NB4 (cell line): ENCODE measurements at places on chromosomes 7 and 10.

DNA sequence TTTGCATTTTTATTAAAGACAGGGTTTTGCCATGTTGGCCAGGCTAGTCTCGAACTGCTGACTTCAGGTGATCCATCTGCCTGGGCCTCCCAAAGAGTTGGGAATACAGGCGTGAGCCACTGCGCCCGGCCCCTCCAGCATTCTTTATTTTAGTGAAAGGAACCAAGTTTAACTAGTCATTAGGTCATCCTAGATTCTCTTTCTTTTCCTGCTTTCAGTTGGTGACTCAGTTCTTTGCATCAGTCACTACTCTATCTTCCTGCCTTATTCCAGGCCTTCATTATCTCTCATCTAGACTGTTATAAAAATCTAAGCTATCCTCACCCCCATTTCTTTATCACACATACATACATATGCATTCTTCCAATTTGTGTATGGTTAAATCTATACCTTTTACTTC is 63.7 kb downstream of the PRSS58 start:
- no peak for DNase-seq

GRCh38 chr10:10462151-10462941 is 555.3 kb upstream of the CELF2 start:
- DNase-seq, result no peak

DNA sequence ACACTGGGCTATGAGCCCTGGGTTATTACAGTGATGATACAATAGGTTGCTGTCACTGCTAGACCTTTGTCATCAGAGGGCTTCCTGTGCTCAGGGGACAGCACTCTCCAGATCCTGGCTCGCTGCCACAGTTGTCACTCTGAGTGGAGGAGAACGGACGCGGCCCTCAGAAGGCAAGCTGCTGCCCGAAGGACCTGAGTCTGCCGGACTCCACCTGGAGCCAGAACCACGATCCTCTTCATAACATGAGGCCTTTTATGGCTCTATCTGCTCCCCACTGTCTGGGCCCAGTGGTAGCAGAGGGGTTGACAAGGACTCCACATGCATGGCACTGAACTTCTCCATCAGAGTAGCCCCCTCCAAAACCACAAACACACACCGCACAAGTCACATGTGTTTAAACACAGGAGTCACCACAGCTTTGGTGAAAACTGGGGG is 94.7 kb upstream of the EFCAB10 start:
- peak; percentile 48 for DNase-seq

DNA sequence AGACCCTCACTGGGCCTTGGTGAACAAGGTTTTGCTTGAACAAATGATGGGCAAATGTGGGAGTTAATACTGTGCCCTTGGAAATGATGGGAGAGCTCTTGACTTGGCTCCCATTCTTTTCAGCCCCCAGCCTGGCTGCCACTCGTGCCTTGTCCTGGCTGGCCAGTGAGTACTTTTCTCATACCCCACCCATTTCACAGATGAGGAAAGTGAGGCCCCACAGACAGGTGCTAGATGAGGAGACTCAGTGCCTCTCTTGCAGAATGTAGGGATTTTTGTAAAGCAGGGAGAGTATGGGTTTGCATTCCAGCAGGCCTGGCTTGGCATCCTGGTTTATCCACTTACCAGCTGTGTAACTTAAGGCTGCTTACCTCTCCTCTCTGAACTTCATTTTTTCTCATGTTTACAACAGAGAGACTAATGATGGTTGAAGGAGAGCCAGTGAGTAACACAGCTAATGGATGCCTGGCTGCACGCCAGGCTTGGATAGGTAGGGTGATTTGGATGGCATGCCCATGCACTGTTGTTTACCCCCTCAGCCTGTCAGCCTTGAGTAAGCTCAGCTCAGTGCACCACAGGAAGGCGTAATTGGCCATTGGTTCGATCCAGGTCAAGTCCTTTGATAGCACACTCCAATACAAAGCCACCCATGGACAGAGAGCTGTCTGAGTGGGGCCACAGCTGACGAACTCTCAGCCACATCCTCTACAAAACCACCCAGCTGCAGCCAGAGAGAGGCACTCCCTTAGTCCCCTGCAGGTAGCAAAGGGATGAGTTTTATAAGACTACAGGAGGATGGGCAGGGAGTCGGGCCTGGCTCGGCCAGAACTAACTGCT is 436.8 kb downstream of the RPS24 start:
- DNase-seq, result peak; percentile 6

- DNase-seq, result no peak
Measured at GRCh38 chr7:76332078-76332477, 26.7 kb downstream of the YWHAG start.

DNA sequence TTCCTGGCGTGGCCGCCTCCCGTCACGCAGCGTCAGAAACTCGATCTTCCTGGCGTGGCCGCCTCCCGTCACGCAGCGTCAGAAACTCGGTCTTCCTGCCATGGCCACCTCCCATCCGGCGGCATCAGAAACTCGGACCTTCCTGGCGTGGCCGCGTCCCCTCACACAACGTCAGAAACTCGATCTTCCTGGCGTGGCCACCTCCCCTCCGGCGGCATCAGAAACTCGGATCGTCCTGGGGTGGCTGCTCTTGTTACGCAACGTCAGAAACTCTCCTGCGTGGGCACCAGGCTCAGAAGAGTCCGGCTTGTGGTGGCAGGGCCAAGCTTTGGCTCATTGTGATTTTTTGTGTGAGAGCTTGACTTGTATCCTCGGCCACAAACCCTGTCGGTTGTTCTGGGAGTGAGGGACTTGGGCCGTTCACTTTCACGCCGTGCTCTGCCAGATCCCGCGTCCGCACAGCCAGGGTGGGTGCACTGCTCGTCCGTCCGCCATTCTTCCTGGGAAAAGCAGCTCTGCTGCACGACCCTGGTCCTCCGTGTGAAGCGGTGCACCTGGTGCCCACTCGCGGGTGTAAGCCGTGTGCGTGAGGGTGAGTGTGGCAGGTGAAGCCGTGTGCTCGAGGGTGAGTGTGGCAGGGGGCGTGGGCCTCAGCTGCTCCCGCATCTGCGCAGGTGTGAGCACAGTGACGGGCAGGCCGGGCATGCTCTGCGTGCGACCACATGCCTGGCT is 49.4 kb upstream of the SUN1 start:
- no peak for DNase-seq

GRCh38 chr10:24908793-24909423 is 43.5 kb downstream of the PRTFDC1 start:
- peak; percentile 45 for DNase-seq

GRCh38 chr7:158343526-158343925 is 244.1 kb downstream of the PTPRN2 start:
- no peak for DNase-seq

- peak; percentile 79 for DNase-seq
Measured at GRCh38 chr7:39453743-39454355, 112.4 kb upstream of the YAE1 start.

DNA sequence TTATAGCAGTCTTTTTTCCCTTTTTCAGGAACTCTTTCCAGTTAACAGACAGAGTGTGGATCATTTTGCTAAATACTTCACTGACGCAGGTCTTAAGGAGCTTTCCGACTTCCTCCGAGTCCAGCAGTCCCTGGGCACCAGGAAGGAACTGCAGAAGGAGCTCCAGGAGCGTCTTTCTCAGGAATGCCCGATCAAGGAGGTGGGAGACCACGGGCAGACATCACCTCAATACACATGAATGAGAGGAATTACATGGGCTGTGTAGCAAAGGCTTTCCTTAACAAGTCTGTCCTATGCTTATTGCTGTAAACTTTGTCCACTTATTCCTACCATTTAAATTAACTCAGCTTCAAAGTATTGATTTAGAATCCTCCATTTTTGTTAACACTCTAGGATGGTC is 48.8 kb downstream of the BZW2 start:
- DNase-seq, result no peak

DNA sequence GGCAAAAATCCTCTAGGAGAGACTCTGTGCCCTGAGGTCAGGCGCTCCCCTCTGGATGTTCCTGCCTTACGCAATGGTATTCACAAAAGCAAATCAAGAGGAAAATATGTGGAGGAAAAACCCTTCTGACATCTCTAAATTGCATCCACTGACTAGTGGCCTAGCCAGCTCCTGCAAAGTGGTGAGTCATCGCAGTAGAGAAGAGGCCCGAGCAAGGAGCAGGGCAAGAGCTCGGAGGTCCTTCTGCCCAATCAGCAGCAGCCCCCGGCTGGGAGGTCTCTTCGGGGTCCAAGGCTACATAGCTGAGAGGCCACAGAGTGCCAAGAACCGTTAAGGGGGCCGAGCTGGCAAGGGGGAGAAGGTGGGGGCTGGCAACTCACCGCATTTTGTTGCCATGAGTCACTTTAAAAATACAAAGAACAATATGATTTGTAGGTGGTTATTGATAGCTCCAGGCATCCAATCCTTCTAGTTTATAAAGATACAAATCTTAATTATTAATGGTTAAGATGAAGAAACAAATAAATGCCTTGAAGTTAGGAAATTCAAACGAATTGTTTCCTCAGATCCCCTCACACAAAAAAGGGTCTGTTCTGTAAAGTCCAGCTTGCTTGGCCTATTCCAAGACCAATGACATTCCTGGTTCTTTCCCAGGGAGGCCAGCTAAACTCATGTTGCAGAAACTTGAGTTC is 161.6 kb downstream of the PKD1L1 start:
- peak; percentile 93 for DNase-seq
